ENCODE measurements at places on chromosomes 6 and 20.

GRCh38 chr20:62861726-62862336, at the start of gene TCFL5:
Gene TCFL5, minus strand, starts transcription at chr20:62861822. Its CDS starts 152 bp downstream, at chr20:62861670.
- peak; percentile 75 for DNase-seq

DNA sequence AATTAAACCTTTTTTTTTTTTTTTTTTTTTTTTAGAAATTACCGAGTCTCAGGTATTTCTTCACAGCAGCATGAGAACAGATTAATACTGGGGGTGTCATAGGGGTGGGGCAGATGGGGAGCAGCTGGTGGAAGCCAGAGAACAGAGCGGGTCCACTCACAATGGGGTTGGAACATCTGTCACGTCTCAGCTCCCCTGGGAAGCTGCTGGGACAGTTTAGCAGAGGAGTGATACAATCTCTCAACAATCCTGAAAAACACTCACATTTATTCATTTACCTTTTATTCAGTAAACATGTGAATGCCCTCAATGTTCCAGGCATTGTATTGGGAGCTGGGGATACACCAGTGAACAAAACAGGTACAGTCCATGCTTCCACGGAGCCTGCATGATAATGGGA, 162.2 kb downstream of the SMOC2 start:
- DNase-seq: no peak

DNA sequence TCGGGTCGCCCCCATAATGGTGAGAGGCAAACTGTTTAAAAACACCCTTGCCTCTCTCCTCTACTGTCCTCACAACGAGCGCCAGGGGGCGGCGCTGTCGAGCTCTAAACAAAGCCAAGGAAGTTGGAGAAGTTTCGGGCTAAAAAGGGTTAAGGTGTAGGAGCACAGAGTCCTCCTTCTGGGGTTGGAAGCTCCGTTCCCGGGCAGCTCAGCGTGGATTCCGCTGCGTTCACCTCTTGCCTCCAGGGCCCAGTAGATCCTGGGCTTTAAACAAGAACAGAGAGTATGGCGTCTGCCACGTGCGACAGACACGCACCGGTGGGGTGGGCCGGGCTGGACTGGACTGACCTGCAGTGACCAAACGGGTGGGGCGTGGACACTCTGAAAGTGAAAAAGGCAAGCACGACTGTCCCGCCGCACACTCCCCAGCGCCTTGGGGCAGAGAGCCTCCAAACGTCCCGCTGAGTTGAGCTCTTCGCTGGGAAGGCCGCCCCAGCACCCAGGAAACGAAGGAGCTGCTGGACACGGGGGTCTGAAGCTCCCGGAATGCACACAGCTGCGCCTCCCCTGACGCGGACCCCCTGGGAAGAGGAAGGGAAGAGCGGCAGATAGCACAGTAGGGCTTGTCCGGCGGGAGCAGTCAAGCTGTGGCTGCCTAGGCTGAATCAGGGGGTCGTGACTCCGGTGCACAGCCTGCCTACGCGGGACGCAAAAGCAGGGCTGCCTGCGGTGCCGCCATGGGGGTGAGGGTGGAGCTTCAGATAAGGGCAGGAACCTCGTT, 1.6 kb upstream of the THBD start:
- no peak for DNase-seq

- no peak for DNase-seq
Observed at GRCh38 chr20:43247361-43247760, 57.7 kb upstream of the PTPRT start.

DNA sequence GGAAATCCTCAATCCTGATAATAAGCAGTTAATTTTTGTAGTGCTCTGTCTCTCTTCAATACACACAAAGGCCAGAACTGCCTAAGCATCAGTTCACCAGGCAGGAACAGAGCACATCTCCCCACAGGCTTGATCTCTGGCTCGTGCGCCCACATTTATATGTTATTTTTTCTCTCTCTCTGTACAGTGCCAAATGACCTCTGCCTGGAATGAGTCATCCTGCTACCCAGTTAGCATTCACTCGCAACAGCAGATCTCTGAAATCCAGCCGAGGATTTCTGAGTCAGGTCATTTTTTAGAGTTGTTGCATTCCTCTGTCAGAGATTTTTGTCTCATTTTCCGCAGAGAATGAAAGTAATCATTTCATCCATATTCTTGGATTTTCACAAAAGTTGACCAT, 107.1 kb downstream of the COL12A1 start:
- DNase-seq: no peak

- no peak for DNase-seq
Observed at GRCh38 chr6:159701413-159701999, 8.5 kb upstream of the SOD2 start.

- DNase-seq: no peak
Observed at GRCh38 chr6:16419636-16420336, 181.4 kb downstream of the GMPR start.

GRCh38 chr6:31037169-31037568, 26.9 kb downstream of the MUC22 start:
- no peak for DNase-seq

GRCh38 chr6:118548136-118548535, at the start of gene PLN:
Gene PLN, plus strand, starts transcription at chr6:118548296. Its CDS starts 10,626 bp downstream, at chr6:118558922.
- DNase-seq: no peak

DNA sequence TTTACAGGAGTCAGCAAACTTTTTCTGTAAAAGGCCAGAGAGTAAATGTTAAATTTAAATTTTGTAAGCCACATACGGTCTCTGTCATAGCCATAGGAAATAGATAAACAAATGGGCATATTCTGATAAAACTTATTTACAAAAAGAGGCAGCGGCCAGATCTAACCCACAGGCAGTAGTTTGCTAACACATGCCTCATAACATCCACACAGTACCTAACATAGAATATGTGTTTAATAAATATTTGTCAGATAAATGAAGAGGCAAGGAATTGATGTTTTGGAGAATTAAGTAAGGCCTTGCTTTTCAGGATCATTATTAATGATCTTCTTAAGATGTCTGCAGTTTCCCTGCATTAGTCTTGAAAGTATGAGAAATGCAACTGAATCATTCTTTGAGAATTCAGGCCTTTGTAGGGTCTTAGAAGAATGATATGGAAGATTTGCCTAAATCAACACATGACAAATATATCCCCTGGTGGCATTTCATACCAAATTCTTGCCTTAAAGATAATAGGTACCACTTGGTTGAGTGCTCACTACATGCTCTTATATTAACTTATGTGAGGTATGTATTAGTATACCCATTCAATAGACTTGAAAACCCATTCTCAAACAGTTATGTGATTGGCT, 39.3 kb upstream of the TRAM2 start:
- DNase-seq: no peak

DNA sequence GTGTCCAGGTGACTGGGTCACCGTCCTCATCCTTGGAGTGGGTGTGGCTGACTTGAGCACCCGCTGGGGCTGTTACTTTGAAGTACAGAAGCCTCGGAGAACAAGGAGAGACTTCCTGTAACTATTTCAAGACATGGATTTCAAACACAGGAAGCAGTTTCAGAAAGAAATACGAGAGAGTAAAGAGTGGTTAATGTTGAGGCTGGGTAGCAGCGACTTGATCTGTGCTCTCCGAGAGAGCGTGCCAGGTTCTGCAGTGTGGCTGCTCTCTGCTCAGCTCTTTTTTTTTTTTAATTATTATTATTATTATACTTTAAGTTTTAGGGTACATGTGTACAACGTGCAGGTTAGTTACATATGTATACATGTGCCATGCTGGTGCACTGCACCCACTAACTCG, 17.5 kb upstream of the EFCAB8 start:
- no peak for DNase-seq

- DNase-seq: peak; percentile 1
Observed at GRCh38 chr20:58086763-58087561, 141.5 kb downstream of the ANKRD60 start.

DNA sequence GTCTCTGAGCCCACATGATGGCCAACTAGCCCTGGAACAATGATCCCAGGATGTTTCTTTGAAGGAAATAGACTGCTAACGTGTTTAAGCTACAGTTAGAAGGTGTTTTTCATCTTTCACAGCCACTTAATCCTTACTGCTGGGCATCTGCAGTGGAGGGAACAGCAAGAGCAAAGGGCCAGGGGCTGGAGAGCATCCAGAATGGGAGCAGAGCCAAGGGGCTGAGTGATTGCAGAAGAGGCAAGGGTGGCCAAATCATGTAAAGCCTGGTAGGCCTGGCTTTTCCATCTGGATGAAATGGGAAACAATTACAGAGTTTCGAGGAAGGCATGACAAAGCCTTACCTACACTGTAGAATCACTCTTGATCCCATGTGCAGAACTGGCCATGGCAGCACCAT, 18.7 kb upstream of the LAMP5 start:
- DNase-seq: no peak

DNA sequence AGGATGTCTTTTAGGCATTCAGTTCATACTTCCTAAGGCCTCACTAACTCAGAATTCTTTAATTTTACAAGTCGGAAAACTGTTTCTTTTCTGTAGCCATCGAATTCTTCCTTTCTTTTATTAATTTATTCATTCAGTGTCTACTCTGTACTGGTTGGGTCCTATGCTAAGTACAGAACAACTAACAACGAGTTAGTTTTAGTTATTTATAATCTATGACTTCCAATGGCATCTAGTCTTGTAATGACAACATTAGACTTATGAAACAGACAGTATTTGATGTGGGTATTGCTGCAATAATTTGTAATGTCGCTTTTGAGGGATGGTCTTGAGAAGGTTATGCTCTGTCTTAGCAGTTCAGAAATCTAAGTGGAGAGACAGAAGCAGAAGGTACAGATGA, 55.3 kb upstream of the TINAG start:
- no peak for DNase-seq

DNA sequence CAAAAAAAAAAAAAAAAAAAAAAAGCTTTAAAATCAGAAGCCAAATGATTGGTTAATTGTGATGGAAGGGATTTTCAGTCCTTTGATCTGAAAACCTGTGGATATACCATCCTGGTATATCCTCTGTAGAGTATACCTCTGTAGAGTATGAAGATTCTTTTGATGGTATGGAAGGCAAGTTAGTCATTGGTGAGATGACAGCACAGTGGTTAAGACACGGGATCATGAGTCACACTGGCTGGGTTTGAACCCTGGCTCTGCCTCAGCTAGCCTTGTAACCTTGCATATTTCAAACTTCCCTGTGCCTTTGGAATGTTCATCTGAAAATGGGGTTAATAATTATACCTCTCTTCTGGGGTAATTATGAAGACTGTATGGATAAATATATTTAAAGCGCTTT, 179.3 kb downstream of the CARMIL1 start:
- no peak for DNase-seq

- DNase-seq: no peak
Observed at GRCh38 chr6:74410630-74411029, 714.6 kb downstream of the CD109 start.

- DNase-seq: no peak
Observed at GRCh38 chr6:2767657-2768524, 2.7 kb downstream of the WRNIP1 start.

GRCh38 chr20:33985280-33985679, 8.4 kb upstream of the RALY start:
- DNase-seq: no peak

- no peak for DNase-seq
Observed at GRCh38 chr20:24965065-24965919, 16.2 kb downstream of the CST7 start.

DNA sequence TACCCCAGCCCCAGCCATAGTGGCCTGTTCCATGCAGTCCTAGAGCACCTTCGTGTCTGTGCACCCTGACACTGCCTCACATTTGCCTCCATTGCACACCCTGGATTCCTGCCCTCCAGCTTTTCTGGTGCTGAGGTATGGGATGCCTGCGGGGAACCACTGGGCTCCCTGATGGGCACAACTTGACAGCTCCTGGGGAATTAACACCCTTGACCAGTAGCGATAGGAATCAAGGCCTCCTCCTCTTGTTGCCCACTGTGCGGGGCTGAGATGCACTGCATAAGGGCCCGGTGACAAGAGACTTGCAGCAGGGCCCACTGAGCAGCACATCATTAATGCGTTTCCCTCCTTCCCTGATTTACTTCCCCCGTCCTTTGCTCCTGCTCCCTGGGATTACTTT, 235.6 kb upstream of the MOCS1 start:
- no peak for DNase-seq

DNA sequence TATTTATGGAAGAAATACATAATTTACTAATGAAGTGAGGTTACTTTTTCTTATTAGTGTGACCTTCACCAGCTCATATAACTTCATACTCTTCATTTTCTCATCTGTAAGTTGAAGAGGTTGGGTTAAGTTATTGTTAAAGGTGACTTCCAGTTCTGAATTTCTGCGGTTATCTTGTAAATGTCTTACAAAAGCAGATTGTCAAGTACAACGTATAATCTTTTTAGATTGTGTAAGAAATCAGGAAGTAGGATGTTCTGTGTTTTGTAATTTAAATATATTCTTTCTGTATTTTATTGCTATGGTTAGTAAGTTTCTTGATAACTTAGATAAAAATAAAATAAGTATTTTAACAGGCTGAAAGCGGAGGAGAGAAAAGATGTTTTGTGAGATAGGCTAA, 12.0 kb downstream of the WTAP start:
- DNase-seq: no peak

GRCh38 chr6:80126657-80127345, 20.3 kb downstream of the BCKDHB start:
- DNase-seq: no peak

DNA sequence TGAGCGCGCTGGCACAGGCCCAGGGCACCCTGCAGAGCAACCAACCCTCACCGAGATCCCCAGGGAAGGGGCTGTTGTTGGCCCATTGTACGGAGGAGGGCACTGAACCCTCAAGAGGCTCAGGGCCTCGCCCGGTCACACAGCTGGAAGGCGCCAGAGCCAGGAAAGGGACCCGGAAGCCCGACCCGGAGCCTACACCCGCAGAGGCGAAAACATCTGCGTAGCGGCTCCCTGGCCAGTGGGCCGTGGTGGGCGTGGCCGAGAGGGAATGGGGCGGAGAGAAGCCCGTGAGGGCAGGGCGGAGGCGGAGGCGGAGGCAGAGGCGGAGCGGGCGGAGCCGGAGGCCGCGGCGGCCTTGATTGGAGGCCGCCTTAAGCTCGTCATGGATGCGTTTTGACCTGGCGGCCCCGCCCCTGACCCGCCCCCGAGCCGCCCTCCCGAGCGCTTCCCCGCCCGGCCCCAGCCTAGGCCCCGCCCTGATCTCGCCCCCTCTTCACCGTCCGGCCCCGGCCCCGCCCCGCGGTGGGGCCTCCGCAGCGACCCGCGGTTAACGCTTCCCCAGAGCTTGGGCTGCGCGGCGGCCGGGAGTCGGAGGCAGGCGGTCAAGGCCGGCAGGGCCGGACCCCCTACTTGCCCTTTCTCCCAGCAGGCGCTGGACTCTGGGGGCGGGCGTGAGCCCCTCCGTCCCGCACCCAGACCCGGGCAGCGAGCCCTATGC, 2.1 kb upstream of the MRGBP start:
- DNase-seq: peak; percentile 79

DNA sequence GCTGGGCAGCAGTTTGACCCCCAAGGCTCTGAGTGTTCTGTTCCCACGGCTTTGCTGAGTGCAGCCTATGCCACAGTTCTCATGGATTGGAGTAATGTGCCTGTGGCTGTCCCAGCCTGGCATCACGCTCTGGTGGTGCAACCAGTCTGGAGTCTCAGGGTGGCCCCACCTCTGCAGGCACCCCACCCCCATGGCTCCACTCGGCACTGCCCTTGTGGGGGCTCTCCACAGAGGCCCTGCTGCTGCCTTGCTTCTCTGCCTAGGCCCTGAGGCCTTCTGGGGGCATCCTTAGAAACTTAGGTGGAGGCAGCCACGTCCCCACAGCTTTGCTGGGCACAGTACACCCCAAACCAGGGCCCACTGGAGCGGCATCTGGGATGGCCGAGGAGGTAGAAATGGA, 25.4 kb upstream of the B4GALT5 start:
- DNase-seq: no peak

GRCh38 chr6:149567194-149567586, 1.0 kb downstream of the GINM1 start:
- no peak for DNase-seq

All from NCI-H2107 (cell line).